AG08395 (cell line): ENCODE measurements at places on chromosomes 2 and 18.

DNA sequence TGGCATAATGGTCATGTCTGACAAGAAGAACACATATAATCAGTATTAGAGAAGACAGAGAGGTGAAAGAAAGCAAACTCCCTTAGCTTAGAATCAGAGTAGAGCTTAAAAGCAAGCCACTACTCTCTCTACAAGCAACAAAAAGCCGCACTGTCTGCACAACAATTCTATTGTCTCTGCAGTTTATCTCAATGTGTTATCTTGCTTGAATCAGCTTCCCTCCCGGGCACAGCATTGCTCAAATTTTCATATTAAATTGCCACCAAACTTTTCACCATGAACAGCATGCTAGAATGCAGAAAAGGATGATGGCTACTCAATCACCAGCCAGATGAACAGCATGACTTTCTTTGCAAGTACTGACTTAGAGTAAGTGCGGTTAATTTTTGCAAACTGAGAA, 356.0 kb upstream of the KYNU start:
- DNase-seq, result no peak

- no peak for DNase-seq
Observed at GRCh38 chr2:240952496-240953246, 45.7 kb upstream of the SNED1 start.

DNA sequence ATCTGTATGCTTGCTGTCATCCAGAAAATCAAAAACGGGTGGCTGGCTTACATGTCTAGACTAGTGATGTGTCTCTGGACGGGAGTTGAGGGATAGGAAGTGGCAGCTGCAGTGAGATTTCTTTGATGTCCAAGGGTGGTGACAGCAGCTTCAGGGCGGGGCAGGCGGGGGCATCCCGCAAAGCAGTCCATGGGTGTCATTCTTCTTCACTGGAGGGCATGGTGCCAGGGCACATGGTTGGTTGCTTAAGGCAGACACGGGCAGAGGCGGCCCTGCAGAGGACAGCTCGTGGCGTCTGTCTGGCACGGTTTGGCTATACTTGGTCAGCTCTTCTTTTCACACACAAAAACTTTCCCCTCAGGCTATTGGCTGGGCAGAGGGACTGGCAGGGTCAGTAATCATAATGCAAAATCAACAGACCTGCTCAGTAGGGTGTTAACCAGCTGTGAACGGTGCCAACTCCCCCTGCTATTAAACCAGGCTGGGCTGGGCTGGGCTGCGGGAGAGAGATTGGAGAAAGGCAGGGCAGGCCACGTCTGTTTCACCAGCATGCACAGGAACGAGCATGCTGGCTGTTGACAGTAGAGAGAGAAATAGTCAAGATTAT, 63.7 kb downstream of the COL4A3 start:
- DNase-seq, result no peak

DNA sequence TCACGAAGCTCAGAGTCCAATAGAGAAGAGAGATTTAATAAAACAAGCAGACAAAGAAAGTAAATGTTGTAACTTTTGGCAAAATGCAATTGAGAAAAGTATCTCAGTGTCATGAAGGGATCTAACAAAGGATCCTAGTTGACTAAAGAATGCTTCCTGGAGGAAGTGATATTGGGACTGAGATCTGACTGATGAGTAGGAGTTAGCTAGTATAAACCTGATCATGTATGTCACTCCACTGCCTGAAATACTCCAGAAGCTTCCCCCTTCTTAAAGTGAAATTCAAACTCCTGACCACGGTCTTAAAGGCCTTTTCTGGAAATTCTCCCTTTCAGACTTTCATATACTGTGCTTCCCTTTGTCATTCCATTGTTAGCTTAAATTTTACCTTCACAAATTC, 1102.4 kb upstream of the ZEB2 start:
- no peak for DNase-seq

- DNase-seq, result peak; percentile 64
Observed at GRCh38 chr2:234291765-234292204, 205.1 kb downstream of the ARL4C start.

DNA sequence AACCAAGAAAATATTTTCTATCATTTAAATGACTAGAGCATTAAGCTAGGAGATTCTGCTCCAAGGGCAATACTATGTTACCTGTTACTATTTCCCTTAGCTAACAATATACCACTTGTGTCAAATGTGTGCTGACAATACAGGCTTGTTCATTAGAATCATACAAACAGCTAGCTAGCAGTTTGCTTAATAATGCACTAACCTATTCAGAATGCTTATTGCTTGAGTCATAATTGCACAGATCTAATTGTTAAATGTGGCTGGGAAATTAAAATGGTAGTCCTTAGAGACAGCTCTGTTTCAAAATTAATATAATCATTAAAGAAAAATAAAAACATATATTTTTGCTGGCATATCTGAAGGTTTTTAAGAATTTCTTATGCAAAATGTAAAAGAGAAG, 344.2 kb downstream of the ERBB4 start:
- no peak for DNase-seq

- DNase-seq, result peak; percentile 13
Observed at GRCh38 chr2:224843141-224843540, 127.0 kb upstream of the CCDC195 start.

DNA sequence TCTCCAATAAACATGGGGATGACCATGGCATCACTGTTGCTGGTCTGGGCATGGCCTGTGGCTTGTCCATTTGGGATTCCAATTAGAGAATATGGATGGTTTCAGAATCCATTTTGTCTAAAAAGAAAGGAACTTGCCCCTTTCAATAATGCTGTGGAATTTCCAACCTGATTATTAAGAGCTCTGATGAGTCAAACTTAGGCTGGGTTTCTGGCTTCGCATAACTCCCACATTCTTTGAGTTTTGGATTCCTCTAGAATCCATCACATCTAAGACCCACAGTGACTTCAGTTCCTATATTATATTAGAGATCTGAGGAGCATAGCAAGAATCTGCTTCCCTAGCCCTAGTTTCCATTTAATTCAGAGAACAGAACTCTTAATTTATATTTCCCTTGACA, 531.5 kb downstream of the TNS1 start:
- DNase-seq, result peak; percentile 71
